ENCODE measurements at places on chromosomes 1 and 21.

DNA sequence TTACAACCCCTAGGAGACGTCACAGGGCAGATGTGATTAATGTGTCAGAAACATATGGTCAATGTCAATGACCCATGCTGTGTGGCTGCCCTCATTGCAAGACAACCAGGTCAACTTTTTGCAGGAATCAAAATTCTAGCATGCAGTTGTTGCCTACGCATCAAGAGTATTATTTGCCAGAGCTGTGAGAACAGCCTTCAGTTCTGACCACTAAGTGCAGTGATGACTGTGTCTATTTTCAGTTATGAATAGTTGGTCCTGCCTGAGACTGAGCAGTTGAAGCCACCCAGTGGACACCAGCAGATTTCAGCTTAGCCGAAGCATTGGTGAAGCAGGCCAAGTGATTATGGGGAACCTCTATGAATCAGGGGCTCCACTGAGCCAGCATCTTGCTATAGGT is 47.3 kb downstream of the LYPLAL1 start:
- peaks cover 31% of the 10 kb centered on the region for H3K36me3 ChIP-seq
- no peaks in the 10 kb centered on the region for H3K27me3 ChIP-seq
- no peak overlapping the region for H3K27ac ChIP-seq
- H3K4me1 ChIP-seq = no peaks in the 10 kb centered on the region

DNA sequence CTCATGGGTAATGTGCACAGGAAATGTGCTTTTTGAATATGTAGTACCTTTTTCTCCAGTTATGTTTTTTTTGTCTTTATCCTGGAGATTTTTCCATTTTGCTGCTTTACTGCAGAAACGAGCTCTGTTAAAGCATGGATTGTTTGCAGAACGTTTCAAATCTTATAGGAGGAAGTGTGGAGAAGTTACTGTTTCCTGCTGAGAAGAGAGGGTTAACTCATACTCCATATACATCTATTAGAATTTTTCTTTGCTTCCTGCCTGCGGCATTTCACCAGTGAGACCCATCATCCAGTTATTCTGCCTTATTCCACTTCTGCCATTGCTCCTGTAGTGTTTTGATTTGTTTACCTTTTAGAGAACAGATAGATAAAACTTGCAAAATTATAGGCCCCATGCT is 2.0 kb downstream of the RPRD2 start:
- H3K27ac ChIP-seq = peak overlapping the region; percentile 98
- peaks cover 32% of the 10 kb centered on the region for H3K36me3 ChIP-seq
- H3K4me3 ChIP-seq = peak overlapping the region; percentile 95
- H3K4me1 ChIP-seq = peaks cover 48% of the 10 kb centered on the region
- H3K27me3 ChIP-seq = no peaks in the 10 kb centered on the region

- no peak overlapping the region for H3K4me3 ChIP-seq
- DNase-seq = no peak
- H3K4me1 ChIP-seq = no peaks in the 10 kb centered on the region
- H3K27me3 ChIP-seq = no peaks in the 10 kb centered on the region
These were observed 42.1 kb upstream of the CFHR3 start for GRCh38 chr1:196732526-196732925.

- H3K4me1 ChIP-seq = no peaks in the 10 kb centered on the region
- H3K27me3 ChIP-seq = no peaks in the 10 kb centered on the region
- H3K4me3 ChIP-seq = no peak overlapping the region
- DNase-seq = no peak
- H3K36me3 ChIP-seq = no peaks in the 10 kb centered on the region
These were observed 141.8 kb upstream of the ZRANB2 start for GRCh38 chr1:71222668-71223067.

GRCh38 chr1:175555266-175555665 is 188.1 kb downstream of the TNR start:
- H3K27me3 ChIP-seq = no peaks in the 10 kb centered on the region
- no peaks in the 10 kb centered on the region for H3K36me3 ChIP-seq
- H3K4me3 ChIP-seq = no peak overlapping the region
- no peaks in the 10 kb centered on the region for H3K4me1 ChIP-seq
- H3K27ac ChIP-seq = no peak overlapping the region

DNA sequence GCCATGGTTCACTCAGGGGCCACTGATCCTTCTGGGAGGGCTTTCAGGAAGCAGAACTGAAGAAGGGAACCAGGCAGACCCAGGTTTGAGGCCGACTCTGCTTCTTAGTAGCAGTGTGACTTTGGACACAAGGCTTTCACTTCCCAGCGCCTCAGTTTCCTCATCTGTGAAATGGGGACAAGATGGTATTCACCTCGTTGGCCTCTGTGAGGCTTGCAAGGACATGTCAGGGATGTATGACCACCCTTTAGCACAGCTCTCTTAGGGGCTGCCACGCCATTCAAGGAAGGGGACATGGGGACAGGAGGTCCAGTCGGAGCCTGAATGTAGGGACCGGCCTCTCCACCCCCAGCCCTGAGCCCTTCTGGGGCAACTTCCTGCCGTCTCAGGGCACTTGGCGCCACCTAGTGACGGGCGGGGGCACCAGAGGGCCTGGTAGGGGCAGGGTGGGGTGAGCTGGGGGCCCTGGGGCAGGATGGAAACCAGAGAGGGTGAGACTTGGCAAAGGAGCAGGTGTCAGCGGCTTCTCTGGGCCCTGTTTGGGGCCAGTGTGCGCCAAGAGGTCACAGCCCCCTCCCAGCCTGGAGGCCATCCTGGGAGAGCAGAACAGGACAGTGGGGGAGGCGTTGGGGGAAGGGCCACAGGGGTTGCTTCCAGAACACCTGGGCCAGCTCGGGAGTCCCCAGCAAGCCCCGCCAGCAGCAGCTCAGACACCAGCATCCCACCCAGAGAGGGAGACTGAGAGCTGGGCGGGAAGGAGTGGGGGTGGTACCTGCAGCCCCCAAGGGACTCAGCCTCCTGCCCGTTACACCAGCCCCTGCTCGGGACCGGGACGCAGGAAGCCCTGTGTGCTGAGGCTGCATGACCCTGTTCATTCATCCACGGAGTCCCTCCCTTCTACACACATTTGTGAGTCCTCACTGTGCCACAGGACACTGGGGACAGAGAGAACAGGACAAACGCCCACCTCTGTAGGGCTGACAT is 102.5 kb upstream of the TARDBP start:
- H3K36me3 ChIP-seq = no peaks in the 10 kb centered on the region
- H3K27ac ChIP-seq = no peak overlapping the region
- peaks cover 7% of the 10 kb centered on the region for H3K27me3 ChIP-seq
- DNase-seq = peak; percentile 57
- no peak overlapping the region for H3K4me3 ChIP-seq
- peaks cover 1% of the 10 kb centered on the region for H3K4me1 ChIP-seq

- H3K27ac ChIP-seq = no peak overlapping the region
- H3K4me1 ChIP-seq = no peaks in the 10 kb centered on the region
- no peaks in the 10 kb centered on the region for H3K27me3 ChIP-seq
These were observed 72.4 kb downstream of the FH start for GRCh38 chr1:241447031-241447644.

DNA sequence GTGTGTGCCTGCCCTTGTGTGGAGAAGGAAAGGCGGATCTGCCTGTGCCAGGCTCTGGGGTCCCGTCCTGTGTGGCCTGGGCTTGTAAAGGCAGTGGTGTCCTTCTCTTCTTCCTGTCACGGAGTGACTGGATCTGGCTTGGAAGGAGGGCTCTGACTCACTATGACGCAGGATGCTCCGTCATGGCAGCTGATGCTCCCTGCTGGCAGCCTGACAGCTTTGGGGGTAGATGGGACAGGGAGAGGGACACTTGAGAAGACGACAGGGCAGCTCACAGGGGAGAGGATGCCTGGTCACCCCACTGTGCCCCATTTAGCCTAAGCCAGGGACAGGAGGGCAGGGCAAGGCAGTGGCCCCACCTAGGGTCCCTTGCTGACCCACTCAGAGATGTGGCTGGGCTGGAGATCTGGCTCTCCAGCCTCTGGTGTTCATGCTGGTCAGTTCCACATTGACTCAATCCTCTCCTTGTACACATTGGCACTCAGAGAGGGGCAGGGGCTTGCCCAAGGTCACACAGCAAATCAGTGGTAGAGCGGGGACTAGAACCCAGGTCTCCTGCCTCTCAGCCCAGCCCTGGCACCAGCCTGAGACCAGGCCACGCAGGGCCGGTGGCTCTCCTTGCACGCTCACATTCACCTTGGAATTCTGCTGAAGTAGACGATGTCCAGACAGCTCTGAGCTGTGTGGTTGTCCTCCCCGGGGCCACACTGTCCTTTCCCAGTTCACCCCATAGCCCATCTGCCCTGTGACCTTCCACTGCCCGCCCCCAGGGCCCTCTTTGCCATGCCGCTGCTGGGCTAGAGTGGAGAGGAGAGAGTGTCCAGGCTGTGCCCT is 2.8 kb upstream of the FAM131C start:
- no peaks in the 10 kb centered on the region for H3K36me3 ChIP-seq
- DNase-seq = no peak
- no peak overlapping the region for H3K4me3 ChIP-seq
- peaks cover 12% of the 10 kb centered on the region for H3K27me3 ChIP-seq
- H3K27ac ChIP-seq = no peak overlapping the region

DNA sequence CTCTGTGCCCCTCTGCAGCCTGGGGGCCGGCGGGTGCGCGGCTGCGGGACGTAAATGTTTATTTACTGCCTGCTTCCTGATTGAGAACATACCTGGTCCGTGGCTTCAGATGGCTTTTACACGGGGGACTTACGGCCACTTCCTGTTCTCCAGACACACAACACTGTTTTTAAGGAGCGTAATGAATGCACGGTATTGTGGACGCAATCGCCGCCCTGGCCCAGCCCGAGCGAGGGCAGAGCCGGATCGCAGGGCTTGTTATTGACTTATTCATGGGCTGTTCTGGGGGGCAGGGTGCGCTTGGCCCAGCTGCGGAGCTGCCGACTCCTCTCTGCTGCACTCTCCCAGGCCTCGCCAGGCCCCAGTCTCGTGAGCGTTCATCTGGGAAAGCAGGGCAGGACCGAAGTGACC is 52.8 kb upstream of the ACTRT2 start:
- H3K36me3 ChIP-seq = no peaks in the 10 kb centered on the region
- H3K27me3 ChIP-seq = no peaks in the 10 kb centered on the region
- H3K4me1 ChIP-seq = peaks cover 6% of the 10 kb centered on the region
- DNase-seq = no peak
- no peak overlapping the region for H3K27ac ChIP-seq

DNA sequence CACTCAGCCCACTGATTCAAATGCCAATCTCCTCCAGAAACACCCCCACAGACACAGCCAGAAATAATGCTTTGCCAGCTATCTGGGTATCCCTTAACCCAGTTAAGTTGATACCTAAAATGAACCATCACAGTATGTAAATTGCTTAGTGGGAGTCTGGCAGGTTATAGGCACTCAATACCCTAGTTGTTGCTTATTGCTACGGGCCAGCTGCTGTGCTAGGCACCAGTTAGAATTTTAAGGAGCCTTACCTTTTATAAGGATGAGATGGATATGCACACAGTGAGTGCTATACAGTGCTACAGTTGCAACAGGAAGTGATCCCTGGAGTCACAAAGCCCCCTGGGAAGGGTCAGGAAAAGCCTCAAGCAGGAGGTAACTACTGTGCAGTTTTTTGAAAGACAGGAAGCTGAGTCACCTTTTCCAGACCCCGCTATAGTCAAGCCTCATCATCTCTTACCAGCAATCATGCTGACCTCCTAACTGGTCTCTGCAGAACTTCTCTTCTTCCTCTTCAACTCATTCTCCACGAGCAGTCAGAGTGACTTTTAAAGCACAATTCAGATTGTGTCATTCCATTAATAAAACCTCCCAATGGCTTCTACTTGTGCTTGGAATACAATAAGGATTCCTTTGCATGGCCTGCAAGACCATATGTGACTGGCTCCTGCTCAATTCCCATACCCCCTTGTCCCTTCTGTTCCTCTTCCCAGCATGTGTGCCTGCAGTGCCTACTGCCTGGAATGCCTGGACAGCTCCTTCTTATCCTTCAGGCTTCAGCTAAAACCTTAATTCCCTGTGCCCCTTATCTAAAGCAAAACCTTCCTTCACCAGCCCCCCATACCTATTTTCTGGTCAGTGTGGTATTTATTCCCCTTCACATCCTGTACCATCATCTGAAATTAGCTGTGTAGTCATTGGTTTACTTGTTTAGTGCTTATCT is 10.4 kb upstream of the TLR5 start:
- H3K4me1 ChIP-seq = no peaks in the 10 kb centered on the region
- H3K27ac ChIP-seq = no peak overlapping the region
- no peak overlapping the region for H3K4me3 ChIP-seq
- DNase-seq = no peak
- H3K36me3 ChIP-seq = no peaks in the 10 kb centered on the region

DNA sequence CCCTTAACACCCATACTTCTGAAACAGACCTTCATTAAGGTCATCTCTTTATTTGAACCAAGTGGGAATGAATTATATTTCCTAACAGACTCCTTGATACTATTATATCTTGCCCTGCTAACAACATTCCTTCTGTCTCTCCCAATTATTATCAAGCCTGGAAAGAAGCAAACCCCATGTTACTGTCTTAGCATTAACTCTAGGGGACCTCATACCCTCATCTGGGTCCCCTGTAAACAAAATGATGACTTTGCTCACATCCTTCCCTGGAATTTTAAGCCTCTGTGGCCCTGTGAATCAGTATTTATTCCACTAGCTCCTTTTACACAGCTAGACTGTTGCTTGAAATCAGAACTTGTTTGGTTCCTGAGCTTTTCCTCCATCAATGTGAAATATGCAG is 38.3 kb upstream of the BCL10 start:
- peaks cover 2% of the 10 kb centered on the region for H3K4me1 ChIP-seq
- no peaks in the 10 kb centered on the region for H3K36me3 ChIP-seq
- no peak overlapping the region for H3K27ac ChIP-seq
- no peaks in the 10 kb centered on the region for H3K27me3 ChIP-seq
- no peak for DNase-seq

GRCh38 chr21:46151989-46152926 is 3.1 kb downstream of the FTCD start:
- H3K27me3 ChIP-seq = no peaks in the 10 kb centered on the region
- DNase-seq = peak; percentile 7
- peaks cover 2% of the 10 kb centered on the region for H3K4me1 ChIP-seq
- no peak overlapping the region for H3K4me3 ChIP-seq
- no peaks in the 10 kb centered on the region for H3K36me3 ChIP-seq

- H3K27ac ChIP-seq = peak overlapping the region; percentile 89
- DNase-seq = no peak
- H3K36me3 ChIP-seq = no peaks in the 10 kb centered on the region
- H3K4me3 ChIP-seq = no peak overlapping the region
- peaks cover 82% of the 10 kb centered on the region for H3K4me1 ChIP-seq
These were observed 41.0 kb upstream of the ID3 start for GRCh38 chr1:23600283-23600682.

GRCh38 chr1:153613406-153613805 is 469 bp upstream of the S100A16 start:
- no peak for DNase-seq
- no peak overlapping the region for H3K27ac ChIP-seq
- H3K4me3 ChIP-seq = no peak overlapping the region
- H3K4me1 ChIP-seq = peaks cover 1% of the 10 kb centered on the region

DNA sequence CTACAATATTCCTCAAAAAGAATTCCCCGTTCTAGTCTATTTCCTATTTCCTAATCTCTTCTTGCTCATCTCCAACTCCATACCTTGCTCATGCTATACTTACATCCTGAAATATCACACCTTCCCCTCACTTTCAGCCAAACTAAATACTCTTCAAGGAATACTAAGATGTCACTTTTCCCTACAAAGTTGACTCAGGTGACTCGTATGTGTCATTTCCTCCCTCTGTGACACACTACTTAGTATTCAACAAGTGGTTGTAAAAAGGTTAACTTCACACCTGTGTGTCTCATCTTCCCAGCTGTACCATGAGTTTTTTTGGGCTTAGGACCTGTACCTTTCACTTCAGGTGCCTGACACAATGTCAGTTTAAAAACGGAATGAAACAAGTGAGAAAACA is 81.9 kb upstream of the LBR start:
- H3K27me3 ChIP-seq = peaks cover 5% of the 10 kb centered on the region
- DNase-seq = no peak
- H3K27ac ChIP-seq = no peak overlapping the region
- no peaks in the 10 kb centered on the region for H3K4me1 ChIP-seq
- no peaks in the 10 kb centered on the region for H3K36me3 ChIP-seq

All from activated B cell treated with CpG ODN at 0.5 μM for 24 hours (primary cell).